ENCODE measurements at places on chromosomes 6 and 20.

DNA sequence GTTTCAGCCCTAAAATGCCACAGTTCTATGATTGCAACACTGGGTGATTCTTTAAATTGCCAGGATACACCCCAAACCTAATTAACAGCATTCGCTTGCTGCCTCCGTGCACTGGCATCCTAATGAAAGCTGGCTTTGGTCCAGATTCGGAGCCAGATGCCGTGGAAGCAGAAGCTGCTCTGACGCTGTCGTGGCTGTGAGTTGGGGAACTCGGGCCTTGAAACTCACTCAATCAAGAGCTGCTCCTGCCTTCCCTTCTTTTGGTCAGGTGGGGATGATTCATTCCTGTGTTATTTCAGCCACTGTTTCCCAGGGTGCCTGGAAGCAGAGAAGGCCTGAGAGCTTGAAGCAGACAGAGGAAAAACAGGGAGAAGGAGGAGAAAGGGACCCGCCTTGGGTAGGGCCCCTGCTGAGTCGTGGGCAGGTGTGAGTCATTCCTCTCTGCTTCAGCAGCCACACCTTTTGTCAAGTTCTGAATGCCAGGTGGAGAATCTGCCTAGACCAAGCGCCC lies 36.2 kb upstream of the DSP start:
- peak; percentile 76 for DNase-seq

DNA sequence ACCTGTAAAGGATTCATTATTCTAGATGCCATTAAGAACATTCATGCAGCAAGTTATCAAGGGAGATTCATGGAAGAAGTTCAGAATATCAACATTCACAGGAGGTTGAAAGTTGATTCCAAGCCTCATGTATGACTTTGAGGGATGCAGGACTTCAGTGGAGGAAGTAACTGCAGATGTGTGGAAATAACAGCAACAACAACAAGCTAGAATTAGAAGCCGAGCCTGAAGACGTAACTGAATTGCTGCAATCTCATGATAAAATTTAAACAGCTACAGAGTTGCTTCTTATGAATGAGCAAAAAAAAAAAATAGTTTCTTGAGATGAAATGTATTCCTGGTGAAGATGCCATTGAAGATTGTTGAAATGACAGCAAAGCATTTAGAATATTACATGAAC lies 73.3 kb upstream of the NXT1 start:
- DNase-seq, result no peak

GRCh38 chr6:162626869-162627268 lies 100.7 kb downstream of the PRKN start:
- DNase-seq, result no peak

DNA sequence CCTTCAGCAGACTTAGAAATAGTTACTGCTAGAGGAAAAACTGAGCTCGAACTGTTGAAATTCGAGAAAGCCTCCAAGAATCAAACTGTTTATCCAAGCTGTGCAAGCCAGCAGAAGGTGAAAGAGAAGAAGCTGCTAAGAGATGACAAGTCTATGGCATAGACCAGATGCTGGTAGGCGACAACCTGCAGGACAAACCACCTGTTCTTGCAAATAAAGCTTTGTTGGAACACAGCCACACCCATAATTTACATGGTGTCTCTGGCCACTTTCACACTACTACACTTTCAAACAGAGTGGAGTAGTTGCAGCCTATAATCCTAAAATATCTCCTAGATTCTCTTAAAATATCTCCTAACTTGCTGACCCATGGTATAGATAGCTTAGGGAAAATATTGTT lies 33.3 kb downstream of the TNFRSF21 start:
- no peak for DNase-seq

DNA sequence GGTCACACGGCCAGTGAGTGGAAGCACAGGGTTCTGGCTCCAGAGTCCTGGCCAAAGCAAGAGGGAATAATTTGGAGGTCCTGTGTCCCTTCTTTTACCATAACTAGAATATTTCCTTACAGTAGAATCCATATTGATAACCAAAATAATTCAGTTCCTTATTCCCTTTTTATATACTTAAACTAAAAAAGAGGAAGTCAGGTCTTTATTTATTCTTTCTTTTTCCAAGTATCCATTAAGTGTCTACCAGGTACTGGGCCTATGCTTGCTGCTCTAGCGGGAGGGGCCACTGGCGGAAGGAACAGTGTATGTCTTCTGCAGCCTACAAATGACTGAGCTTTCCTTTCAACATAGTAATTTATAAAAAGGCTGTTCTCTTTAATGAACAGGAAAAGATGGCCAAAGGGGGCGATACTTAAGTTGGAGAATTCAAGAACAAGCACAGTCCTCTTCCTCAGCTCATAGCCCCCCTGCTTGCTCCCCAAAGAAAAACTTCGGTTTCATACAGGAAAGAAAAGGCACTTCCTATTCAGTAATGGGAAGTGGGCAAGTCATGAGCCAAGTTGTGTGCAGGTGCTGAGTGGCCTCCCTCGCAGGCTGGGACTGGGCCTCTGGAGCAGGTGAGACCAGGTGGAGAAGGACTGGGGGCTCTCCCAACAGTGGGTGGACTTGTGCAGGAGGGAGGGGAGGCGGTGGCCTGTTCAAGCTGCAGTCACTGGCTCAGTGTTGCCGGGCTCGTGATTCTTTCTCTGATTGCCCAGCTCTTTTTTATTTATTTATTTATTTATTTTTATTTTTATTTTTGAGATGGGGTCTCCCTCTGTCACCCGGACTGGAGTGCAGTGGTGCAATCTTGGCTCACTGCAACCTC lies 110.9 kb downstream of the ARMC2 start:
- DNase-seq, result no peak

DNA sequence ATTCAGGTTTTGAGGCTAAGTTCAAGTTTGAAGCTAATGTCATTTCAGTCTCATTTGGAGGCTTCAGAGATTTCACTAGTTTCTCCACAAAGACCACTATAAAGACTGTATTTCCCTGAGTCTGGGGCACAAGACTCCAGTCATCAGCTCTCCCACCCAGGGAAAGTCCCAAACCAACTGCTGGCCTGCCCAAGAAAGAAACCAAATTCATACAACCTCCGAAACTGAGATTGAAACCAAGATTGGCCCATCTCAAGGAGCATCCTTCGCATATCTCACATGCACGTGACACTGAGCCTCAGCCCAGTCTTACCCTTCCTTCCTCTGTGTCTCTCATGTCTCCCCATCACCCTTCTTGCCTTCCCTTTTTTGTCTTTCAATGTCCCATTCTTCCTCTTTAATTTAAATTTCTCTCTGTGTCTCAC lies 3.5 kb upstream of the LTA start:
- no peak for DNase-seq

DNA sequence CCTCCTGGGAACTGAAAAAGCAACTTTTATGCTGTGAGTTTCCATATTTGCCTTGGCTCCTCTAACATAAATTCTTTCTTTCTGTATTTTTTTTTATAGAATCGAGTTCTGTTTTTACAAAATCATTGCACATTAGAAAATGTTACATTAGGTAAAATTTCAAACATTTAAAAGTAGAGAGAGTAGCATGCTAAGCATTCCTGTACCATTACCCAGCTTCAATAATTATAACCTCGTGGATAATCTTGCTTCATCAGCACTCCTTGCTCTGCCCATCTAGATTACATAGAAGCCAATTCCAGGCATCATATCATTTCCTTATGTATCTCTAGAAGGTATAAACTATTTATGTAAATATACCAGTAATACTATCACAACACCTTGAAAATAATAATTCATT lies 15.4 kb upstream of the FBXO30 start:
- DNase-seq, result no peak

- DNase-seq, result no peak
These were observed 19.2 kb upstream of the HAO1 start for GRCh38 chr20:7959484-7959883.

DNA sequence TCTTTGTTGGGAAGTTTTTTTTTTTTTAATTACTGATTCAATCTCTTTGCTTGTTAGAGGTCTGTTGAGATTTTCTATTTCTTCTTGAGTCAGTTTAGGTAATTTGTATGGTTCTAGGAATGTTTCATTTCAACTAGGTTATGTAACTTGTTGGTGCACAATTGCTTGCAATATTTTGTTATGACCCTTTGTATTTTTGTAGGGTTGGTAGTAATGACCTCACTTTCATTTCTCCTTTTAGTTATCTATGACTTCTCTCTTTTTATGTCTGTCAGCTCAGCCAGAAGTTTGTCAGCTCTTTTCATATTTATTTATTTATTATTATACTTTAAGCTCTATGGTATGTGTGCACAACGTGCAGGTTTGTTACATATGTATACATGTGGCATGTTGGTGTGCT lies 51.1 kb upstream of the SLC24A3 start:
- DNase-seq, result no peak

DNA sequence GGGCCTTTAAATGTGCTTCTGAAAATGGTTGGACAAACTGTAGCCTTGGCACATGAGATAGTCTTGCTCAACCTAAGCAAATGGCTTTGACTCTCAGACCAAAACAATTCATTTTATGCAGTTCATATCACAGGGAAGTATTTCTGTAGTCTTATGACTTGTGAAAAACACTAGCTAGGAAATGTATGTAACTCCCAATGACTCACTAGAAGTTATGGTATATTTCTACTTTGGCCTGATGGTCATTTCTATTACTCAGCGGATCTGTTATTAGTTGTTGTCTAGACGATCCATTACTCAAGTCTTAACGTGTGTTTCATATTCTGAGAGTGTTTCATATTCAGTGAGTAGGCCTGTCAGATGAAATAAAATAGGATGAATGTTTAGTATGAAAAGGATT lies 1333.5 kb downstream of the KHDRBS2 start:
- DNase-seq, result no peak

DNA sequence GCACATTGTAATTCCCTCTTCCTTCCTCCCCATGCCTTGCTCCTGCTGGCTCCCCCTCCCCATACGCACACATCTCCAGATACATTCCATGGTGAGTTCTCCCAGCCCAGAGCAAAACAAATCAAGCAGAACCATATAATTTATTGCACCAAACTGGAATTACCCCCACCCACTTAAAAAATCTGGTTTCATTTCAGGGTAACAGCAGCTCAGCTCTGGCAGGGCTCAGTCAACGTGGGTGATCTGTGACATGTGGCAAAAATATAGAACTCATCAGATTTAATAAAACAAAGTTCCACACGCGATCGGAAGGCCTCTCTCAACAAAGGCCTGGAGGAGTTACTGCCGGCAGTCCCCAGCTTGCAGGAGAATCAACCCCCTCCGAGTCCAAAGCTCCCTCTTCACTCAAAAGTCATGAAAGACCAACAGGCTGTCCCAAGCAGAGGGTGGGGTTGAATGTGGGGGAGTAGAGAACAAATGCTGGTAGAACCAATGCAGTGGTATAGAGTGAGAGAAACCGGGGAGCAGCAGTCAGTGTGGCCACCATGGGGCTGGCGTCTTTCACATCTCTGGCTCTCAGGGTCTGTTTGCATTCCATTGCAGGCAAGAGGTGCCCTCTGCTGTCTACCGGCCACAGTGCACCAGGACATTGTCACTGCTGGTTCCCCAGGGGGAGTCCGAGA lies 323.3 kb upstream of the NT5E start:
- peak; percentile 25 for DNase-seq

DNA sequence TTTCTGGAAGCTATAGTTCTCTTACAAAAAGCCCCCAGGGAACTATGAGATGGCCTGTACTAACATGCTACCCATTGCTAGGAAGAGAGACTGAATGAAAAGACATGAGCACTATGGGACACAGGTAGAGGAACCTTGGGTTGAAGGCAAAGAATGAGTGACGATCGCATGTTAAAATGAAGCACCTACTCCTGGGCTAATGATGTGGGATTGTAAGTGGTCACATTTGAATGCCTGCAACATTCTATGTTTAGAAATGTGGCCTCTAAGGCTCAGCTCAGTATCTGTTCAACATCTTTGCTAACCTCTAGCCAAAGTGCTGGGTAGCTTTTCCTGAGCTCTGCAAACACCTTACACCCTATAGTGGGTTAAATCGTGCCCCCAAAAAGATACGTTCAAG lies 5.2 kb upstream of the ZC3H12D start:
- no peak for DNase-seq

GRCh38 chr6:41157323-41157722 lies 3.2 kb upstream of the TREML1 start:
- DNase-seq, result no peak

DNA sequence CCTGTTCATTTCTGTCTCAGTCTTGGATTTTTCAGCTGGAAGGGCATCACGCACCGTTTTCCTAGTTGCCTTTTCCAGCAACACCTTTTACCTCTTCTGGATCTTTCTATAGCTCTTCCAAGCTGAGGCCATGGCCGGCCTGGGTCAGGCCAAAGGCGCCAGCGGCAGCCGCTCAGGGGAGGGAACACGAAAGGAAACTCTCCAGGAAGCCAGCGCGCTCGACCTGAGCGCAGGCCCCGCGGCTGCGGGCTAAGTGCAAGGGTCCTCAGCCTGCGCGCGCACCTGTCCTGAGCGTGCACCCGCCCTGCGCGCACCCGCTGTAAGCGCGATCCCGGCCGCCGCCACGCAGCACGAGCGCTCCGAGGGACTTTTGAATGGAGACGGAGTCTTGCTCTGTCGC lies 43.8 kb upstream of the TMEM181 start:
- DNase-seq, result no peak
